ENCODE measurements at places on chromosomes 16 and 17.

- peak; percentile 94 for DNase-seq
These were observed 8.6 kb downstream of the GNA13 start for GRCh38 chr17:65047941-65048340.

- DNase-seq, result no peak
These were observed 7.7 kb upstream of the RAB40C start for GRCh38 chr16:582218-582613.

GRCh38 chr17:27878776-27879562, 14.2 kb downstream of the LYRM9 start:
- no peak for DNase-seq

- no peak for DNase-seq
These were observed 183.9 kb upstream of the HSBP1 start for GRCh38 chr16:83623892-83624291.

DNA sequence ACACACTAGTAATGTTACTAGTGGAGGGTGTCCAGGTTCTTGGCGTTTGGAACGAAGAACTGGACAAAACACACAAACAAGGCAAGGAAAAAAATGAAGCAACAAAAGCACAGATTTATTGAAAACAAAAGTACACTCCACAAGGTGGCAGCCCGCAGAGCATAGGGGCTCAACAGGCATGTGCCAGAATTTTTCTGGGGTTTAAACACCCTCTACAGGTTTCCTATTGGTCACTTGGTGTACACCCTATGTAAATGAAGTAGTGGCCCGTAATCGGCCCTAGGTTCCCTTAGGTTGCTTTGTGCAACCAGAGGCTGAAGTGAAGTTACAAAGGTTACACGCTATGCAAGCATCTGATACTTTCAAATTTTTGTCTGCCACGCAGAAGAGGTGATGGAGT, 8.1 kb downstream of the OR2C1 start:
- no peak for DNase-seq

DNA sequence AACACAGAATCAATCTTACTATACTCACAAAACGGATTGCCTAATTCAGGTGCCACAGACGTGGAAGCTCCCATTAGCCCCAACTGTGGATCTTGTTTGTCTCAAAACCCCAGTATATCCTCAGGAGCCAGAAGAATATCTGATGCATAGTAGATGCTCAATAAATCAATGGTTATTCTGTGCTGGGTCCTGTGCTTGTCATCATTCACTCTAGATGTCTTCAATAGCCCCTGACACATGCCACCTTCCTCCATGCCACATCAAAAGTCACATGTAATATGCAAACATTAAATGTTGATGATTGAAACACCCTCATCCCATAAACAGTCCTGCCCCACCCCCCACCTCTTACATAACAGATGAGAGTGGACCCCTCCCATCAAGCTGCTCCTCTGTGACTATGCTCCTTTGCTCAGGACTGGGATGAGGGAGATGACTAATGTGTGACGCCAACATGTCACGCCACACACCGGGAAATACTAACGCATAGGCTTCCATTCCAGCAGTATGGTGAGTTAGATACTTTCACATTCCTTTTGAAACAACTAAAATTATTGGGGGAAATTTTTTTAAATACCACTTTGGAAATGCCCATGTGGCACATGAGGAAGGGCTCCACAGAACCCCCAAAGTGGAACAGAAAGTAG, 267.6 kb upstream of the SDK2 start:
- no peak for DNase-seq

DNA sequence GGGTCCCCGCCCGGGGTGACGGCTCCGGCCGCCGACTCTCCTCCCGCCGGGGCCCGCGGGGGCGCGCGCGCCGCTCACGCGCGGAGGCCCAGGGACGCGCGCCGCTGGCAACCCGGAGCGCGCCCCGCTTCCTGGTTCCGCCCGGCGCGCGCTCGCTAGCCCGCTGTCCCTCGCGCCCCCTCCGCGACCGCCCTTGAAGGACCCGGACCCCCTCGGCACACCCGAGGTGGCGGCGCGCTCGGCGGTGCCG, at the start of gene STAT5B:
Gene STAT5B, minus strand, starts transcription at position 33 of the 250 bp plus-strand sequence. CDS start 44,264 bp downstream, outside the sequence.
- peak; percentile 94 for DNase-seq

- no peak for DNase-seq
These were observed 60.6 kb downstream of the C17orf67 start for GRCh38 chr17:56773124-56773523.

- no peak for DNase-seq
These were observed 29.1 kb downstream of the EFCAB13 start for GRCh38 chr17:47352848-47353247.

GRCh38 chr17:9271989-9272388, 250.7 kb downstream of the NTN1 start:
- no peak for DNase-seq

GRCh38 chr17:68511671-68512246, 471 bp upstream of the PRKAR1A start:
- DNase-seq, result peak; percentile 40

DNA sequence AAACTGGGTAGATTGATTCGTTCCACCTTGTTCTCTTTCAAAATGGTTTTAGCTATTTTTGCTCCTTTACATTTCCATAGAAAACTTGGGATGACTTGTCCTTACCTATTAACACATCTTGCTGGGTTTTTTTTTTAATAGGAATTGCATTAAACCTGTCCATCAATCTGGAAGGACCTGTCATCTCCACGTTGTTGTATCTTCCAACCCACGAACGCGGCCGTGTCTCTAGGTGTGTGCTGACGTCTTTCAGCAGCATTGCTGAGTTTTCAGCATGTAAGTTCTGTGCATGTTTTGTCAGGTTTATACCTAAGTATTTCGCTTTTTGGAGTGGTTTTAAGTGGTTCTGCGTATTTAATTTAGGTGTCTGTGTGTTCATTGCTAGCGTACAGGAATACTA, 60.4 kb upstream of the GNG13 start:
- no peak for DNase-seq

DNA sequence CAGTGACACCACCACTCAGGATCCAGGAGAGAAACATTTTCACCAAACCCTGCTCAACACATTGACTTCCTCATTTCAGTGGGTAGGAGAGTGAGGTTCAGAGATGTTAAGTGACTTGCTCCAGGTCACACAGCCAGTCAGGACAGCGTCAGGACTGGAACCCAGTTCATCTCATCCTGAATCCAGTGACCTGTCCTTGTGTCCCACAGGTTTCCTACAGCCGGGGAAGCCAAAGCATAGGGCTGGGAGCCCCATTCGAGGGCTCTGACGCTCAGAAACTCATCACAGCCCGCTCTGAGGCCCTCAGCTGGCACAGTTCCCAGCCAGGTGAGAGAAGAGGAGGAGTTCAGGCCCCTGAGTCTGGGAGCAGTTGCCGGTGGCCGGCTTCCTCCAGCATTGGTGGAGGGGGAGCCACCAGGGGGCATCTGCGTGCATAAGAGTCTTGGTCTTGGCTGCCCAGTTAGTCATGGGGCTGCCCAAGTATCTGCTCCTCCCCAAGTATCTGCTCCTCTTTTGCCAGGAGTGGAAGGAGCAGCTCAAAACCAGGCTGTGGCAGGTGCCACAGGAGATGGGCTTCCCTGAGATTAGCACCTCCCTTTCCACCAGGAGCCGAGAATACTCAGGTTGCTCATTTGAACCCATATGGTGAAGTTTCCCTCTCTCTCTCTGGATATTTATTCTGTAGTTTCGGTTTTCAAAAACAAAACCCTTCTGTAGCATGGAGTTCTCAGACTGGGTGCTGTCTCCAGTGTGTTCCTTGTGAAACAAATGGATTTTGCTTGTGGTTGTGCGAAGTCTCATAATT, 56.0 kb downstream of the TNFRSF13B start:
- peak; percentile 50 for DNase-seq

- DNase-seq, result peak; percentile 65
These were observed 7.9 kb upstream of the SLFN14 start for GRCh38 chr17:35568561-35568960.

- no peak for DNase-seq
These were observed at the start of gene MYO1D for GRCh38 chr17:32876417-32877163. Gene MYO1D, minus strand, starts transcription at chr17:32877124. Its CDS starts 252 bp downstream, at chr17:32876872.

GRCh38 chr17:21008160-21008915, 34.5 kb downstream of the USP22 start:
- no peak for DNase-seq

DNA sequence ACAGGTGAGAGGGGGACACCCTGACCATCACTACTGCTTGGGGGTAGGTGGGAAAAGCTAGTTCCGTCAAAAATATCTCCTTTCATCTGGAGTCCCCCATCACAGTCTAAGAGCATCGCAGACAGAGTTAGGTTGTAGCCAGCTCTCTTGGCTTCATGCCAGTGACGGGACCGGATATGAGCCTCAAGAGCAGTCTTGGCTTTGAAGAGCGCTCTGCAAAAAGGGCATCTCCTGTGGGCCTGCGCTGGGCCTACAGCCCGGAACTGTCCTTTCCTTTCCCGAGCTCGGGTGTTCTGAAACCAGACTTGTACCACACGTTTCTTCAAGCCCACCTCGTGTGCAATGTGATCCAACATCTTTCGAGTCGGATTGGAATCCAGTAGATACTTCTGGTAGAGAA, 253.6 kb downstream of the ZFHX3 start:
- no peak for DNase-seq

DNA sequence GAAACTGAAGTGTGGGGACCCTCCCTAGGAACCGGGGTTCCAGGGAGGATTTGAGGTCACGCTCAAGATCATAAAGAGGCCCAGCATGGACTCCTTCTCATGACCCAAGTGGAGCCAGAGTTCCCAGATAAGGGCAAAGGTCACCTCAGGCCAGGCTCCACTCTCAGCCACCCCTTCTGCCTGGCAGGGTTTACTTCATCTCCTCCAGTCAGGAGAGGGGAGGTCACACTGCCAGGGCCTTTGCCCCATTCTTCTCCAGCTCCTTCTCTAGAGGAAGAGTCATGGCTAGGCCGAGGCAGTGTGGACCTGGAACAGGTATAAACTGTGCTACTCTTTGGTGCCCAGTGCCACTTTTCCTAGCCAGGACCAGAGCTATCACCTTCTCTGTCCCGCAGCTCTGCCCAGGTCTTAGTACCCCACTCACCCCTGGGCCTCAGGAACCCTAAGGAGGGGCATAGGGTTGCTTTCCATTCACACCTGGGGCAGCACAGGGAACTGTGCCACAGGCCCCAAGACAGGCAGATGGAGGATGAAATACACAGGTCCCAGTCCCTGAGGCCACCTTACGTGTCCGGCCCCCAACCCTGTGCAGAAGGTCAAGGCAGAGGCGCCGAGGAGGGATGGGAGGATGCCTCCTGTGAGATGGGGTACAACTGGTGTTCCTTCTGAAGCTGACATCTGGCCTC, 879 bp upstream of the ACSF2 start:
- peak; percentile 35 for DNase-seq

DNA sequence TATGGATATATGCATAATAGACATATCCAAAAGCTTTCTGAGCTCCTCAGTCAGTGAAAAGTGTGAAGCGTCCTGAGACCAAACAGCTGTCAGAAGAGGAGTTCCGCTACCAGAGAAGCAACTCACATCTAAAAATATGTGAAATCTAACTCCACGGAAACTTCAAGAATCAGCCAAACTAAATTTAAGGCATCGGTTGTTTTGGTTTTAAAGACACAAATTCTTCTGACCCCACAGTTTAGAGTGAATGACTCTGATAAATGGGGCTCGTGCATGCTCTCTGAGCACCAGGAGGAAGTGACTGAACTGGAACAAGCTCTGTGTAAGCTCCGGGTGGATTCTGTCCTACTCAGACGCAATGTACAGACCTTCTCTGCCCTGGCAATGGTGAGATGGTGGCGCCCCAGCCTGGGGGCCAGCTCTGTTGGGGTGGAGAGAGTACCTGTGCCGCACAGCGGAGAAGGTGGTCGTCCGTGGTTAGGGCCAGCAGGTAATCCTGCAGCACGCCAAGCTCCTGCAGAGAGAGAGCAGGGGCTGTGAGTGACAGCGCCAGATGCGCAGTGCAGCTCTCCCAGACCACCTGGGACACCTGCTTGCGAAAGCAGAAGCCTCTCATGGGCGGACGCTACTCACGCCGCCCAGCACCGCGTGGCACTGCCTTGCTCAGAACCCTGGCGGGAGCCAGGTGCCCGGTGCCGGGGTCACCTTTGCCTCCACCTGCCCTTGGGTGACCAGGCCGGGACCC, 44.4 kb upstream of the ATP2A3 start:
- no peak for DNase-seq

DNA sequence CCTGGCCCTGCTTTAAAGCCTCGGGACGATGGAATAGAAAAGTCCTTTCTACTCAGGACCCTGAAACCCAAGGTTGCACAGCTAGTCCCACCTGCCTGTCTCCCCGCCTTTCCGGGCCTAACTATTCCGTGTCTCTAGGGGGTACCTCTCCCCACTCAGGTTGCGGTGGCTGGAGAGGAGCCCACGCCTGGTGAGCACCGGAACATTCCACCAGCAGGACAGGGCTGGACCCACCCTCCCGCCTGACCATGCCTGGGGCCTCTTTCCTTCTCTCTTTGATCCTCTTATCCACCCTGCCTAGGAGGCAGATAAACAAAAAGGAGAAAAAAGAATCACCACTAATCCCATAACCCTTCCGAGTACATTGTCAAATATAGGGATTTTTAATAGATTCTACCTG, 10.9 kb downstream of the LLGL2 start:
- no peak for DNase-seq

GRCh38 chr16:30569746-30570635, 1.5 kb downstream of the ZNF688 start:
- DNase-seq, result peak; percentile 37

GRCh38 chr17:49258394-49258793, 27.8 kb upstream of the PHOSPHO1 start:
- DNase-seq, result no peak

DNA sequence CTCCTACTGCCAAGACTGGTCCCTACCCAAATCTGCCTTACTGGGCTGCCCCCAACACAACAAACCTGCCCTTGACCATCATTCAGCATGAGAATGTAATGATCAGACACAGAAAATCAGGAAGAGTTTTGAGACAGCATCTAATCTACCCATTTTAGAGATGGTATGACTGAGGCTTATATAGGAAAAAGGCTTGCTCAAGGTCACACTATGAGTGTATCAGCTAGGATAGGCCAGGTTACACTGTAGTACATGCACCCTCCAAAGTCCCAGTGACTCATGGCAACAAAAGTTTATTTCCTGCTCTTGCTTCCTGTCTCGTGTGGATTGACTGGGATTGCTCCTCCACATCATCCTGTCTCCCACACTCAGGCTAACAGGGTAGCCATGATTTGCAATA, 27.9 kb downstream of the NLRC5 start:
- DNase-seq, result peak; percentile 21

DNA sequence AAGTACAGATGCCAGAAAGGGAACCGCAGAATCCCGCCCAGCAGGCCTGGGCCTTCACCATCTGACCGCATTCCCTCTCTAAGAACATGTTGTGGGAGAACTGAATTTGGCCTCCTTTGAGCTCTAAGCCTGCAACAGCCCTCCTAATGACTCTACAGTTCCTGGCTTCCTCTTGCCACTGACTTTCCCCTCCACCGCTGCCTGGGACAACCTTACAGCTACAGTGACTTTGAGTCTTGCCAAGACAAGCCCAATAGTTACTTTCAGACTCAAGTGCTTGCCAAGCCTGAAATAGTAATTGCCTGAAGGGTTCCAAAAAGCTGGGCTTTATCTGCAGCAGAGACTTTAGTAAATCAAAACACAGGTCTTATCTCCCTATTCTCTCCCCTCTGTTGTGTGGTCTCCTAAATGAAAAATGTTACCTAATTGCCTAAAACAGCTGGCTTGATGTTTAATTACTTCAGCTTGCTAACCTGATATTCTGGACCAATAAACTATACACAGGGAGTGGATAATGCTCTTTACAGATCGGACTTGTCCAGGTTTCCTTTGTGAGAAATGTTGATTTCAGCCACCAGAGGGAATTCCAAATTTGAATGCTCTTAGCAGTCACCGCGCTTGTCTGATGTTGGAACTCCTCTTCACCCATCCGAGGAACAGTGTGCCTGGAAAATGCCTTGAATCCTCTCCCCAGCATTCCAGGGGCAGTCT, 85.1 kb upstream of the TBX2 start:
- DNase-seq, result no peak

GRCh38 chr17:15782866-15783265, 50.8 kb downstream of the TBC1D26 start:
- peak; percentile 59 for DNase-seq

Measured in suppressor macrophage (primary cell).